ENCODE measurements at places on chromosomes 11 and 22.
A peak's percentile ranks its signal among the peaks of the same experiment; 100 is the strongest.

GRCh38 chr11:12319988-12320387 is 57.4 kb upstream of the PARVA start:
- no peak for DNase-seq

DNA sequence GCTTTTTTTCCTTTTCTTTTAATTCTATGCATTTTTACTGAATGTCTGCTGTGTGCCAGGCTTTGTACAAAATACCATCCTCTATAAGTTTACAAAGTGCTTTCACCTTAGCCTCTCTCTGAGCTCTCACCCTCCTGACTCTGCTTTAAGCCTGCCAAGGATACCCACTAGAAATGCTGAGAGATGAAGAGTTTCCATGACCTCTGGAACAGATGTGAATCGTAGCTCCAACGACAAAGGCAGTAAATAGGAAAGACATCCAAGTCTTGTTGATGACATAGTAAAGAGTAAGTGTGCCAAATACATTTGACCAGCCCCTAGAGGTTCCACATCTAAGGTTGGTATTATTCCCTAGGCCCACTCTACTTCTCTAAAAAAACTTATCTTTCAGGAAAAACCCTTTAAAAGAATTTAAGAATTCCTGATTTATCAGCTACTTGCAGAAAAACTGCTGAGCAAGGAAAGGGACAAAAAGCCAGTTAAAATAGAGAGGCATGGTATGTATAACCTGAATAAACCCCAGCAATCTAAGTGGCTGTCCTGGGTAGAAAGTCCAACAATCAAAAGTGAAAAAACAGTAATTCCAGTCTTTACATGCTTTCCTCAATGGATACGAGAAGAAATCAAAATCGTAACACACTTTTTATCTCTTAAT is 45.4 kb downstream of the GAB2 start:
- no peak for DNase-seq

- no peak for DNase-seq
Observed at GRCh38 chr11:134658481-134659225, 246.6 kb upstream of the B3GAT1 start.

DNA sequence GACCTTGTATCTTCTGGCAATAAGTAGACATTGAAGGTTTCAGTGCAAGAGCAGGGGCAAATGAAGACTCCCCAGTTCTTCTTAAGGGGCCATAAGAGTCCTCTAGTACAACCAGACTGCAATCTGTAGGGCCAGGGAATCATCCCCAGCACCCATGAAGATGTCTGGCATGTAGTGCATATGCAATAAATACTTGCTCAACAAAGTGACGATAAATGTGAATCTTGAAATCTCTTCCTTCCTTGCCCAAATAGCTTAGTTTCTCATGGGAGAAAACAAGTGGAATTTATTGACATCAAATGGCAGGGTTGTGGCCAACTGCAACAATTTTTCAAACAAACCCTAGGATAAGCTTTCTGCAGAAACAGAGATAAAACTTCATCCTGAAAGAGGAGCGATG is 107.6 kb downstream of the ABTB2 start:
- no peak for DNase-seq

GRCh38 chr11:88428959-88429358 is 91.4 kb upstream of the CTSC start:
- no peak for DNase-seq

- DNase-seq: no peak
Observed at GRCh38 chr22:29626497-29627195, 23.2 kb downstream of the NF2 start.

- DNase-seq: no peak
Observed at GRCh38 chr22:35308480-35309021, 8.9 kb downstream of the TOM1 start.

DNA sequence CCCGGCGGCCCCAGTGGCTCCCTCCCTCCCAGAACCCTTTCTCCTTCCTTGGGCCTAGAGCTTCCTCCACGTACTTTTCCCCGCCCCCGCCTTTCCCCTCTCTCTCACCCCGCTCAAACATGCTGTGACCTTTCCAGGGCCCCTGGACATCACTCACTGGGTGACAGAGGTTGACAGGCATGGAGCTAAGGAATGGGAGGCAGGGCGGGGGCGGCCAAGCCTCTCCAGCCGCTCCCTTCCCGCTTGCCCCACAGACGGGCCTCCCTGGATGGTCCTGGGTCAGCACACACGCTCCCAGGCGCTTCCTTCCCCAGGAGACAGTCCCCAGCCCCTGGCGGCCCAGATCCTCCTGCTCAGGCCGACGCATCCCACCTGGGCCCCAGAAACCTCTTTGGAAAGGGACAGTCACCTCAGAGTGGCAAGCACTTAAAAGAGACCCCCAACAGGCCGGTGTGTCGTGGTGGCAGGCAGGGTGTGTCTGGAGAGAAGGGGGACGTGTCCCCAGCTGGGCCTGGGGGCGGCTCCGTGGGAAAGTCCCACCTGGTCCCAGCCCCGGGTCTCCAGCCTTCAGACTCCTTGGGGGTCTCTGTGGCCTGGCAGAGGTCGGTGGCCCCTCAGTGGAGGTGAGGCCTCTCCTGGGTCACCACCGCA is 8.8 kb downstream of the H19 start:
- no peak for DNase-seq

GRCh38 chr22:25153961-25154666 is 45.5 kb upstream of the CRYBB3 start:
- DNase-seq: no peak

- DNase-seq: no peak
Observed at GRCh38 chr11:17766590-17766989, 32.0 kb downstream of the KCNC1 start.

DNA sequence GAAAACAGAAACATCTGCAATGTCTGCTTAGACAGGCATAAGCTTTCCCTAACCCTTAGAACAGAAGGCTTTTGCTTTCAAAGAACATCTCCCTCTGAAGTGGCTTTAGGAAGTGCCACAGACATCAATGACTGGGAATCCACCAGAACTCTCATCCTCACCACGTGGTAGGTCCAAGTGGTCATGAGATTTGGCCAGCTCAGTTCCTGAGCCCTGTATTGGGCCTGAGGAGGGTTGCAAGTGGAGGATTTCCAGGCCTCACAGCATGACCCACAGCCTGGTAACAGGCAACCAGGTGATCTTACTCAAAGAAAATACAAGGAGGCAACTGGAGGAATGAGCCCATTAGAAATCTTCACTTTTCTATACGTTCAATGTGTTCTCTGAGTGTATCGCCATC is 1.6 kb downstream of the CASP1 start:
- DNase-seq: no peak

DNA sequence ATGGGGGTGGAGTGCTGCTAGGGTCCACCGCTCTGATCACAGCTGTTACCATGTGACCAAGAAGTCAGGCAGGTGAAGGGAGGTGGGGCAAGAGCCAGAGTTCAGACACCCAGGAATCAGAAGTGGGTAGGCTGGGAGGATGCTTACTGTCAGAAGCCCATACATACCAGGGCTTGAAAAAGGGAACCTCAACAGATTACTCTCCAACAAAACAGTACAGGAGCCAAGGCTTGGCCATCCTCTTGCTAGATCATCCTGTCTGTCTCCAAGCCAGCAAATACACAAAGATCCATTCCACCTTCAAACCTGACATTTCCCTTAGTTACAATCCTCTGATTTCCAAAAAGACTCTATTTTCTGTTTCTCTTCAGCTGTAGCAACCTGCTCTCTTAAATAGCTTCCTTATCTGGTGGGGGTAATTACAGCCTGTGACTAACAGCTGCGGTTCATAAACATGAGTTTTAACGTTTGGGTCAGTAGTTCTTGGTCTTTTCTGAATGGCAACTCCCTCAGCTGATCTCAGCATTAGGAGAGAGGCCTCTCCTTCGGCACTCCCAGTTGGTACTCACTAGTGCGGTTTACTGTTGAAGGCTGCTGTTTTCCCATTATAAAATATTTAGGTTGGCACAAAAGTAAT is 31.1 kb upstream of the WT1 start:
- no peak for DNase-seq

DNA sequence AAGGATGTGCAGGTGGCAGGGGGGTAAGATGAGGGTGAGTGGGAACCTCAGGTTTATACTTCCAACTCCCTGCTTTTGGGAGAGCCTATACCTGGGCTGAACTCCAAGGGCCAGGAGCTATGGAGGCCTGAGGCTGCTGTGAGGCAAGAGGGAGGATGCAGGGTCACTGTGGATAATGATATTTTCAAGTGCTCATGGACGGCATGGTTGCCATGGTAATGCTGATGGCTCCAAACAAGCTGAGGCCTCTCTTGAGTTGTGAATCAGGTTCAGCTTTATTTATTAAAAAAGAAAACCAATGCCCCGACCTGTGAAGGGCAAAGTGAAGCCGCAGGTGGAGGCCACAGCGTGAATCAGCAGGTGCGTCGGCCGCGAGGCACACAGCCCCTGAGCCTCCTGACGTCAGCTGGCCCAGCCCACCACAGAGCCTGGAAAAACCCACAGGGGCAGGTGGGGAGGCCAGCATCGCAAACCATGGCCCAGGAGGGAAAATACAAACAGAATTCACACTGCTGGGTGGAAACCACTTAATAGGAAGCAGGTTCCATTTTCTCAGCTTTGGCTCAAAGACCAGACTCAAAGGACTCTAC is 17.4 kb upstream of the CREB3L1 start:
- DNase-seq: no peak

GRCh38 chr11:86141727-86142126 is 72.8 kb upstream of the PICALM start:
- no peak for DNase-seq

GRCh38 chr22:24434471-24435322 is 7.3 kb downstream of the ADORA2A start:
- DNase-seq: peak; percentile 77

DNA sequence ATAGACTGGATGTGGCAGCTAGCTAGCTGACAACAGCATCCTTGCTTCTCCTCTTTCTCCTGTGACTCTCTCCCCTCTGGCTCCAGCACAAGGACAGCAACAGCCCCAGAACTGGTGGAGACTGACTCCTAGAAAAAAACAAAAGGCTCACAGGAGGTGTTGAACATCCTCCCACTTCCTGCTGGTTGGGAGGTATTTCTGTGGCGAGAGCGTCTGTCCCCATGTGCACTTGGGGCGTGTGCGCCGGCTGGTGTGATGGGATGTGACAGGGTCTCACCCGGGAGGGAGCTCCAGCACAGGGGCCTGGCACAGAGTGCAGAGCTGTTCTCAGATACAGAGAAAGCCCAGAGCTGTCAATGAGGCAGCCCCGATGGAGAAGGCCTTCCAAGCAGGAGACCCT is 107.2 kb upstream of the E2F8 start:
- no peak for DNase-seq

DNA sequence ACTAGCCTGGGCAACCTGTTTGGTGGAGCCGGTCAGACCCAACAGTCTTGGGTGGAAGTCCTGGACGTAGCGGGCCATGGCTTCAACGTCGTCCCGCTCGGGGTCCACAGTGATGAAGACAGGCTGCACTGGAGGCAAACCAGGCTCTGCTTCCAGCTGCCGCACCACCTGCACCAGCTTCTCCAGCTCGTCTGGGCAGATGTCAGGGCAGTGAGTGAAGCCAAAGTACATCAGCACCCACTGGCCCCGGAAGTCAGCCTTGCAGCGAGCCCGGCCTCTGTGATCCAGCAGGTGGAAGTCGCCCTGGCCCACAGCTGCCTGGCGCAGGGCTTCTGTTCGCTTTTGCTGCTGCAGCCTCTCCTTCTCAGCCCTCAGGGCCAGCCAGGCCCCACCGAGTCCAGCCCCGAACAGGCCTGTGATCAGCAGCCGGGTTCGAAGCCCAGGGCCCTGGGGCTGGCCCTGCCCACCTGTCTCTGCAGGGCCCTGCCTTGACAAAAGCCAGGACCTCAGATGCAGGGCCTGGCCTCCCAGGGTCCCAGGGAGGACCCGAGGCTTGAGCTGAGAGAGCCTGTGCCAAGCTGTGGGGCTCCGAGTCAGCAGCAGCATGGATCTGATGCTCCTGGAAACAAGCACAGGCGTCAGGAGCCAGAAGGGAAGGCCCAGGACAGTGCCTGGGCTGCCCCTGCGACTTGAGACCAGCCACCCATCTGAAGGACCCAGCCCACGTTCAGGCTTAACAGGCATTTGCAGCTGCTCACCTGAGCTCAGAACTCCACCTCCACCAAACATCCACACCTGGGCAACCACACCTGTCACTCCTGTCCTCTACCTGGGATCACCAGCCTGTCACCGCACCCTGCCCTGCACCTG is 1.4 kb downstream of the SCO2 start:
- peak; percentile 21 for DNase-seq

GRCh38 chr11:34049028-34049427 is 2.5 kb upstream of the CAPRIN1 start:
- no peak for DNase-seq

DNA sequence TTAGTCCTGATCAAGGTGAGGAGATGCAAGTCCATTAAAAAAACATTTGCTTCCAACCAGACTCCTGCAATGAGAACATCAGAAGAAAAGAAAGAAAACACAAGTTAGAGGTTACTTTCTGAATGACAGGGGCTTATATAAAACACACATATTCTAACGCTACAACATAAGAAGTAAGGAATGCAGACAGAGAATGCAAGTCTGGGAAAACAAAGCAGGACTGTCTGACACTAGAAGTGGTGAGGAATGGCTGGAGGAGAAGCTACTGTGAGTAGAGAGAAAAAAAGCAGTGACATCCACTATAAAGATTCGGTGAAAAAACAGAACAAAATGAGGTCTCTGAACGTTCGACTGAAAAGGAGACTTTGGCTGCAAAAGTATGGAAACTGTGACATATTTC is 12.3 kb downstream of the TMEM216 start:
- no peak for DNase-seq
